ENCODE measurements at places on chromosomes 11 and 22.

- no peak for DNase-seq
Measured at GRCh38 chr11:63907808-63908530, 9.0 kb downstream of the RCOR2 start.

DNA sequence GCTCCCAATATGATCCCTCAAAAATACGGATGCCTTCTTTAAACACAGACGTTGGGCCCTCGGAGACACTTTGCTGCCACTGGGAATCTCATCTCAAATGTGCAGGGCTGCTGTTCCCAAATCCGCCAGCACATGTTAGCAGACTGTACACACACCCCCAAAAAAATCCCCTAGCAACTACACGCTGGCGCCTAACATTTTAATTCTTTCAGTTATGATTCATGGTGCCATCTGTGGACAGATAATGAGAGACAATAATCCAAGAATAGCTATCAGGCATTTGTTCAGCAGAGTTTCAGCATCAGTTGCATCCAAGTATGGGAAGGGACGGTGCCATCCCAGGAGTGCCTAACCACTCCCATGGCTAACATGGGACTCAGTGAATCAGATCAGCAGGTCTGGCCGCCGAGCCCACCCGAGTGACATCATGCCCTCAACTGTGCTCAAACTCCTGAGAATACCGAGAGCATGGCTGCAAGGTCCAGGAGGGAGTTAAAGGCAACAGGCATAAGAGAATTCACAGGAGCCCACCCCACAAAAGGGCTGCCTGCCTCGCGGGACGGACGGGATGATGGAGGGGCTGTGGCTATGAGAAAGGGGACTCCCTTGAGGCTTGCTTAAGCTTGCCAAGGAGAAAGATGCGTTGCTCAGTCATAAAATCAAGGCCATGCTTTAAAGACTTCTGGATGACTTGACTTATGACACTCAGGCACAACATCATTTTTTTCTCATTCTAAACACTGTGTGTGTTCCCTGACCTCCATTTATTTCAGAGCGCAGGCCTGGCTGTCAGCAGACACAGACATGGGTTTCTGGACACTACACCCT lies 337.0 kb downstream of the SHANK2 start:
- DNase-seq, result no peak

- no peak for DNase-seq
Measured at GRCh38 chr11:2277933-2278523, 7.6 kb upstream of the ASCL2 start.

GRCh38 chr22:40651563-40652501 lies 15.3 kb upstream of the MRTFA start:
- DNase-seq, result peak; percentile 97

- peak; percentile 29 for DNase-seq
Measured at GRCh38 chr11:115929618-115930129, 425.5 kb upstream of the CADM1 start.

DNA sequence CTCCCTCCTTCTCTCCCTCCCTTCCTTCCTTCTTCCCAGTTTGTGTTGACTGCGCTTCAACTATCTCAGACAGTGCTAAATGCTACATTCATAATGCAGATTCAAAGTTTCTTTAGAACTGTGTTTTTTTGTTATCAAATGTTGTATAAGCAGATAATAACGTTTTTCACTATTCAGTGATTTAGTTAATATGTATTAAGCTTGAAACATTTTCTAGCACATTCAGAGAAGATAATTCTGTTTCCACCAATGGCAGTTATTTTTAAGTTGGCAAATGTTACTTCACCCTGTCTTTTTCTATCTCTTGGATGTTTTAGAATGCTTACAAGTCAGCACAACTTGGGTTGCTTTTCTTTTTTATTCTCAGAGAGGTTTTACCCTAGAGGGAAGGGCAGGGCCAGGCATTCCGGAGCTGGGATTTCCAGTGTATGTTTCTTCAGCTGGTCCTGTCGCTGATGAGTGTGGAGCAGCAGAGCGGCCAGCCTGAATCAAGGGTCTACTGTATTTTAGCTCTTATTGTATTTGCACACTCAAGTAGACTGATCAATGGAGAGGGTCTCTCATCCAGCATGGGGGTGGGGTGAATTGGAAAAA lies 162.3 kb upstream of the ARHGAP20 start:
- DNase-seq, result no peak

- DNase-seq, result no peak
Measured at GRCh38 chr22:42963231-42963595, 51.7 kb downstream of the PACSIN2 start.

DNA sequence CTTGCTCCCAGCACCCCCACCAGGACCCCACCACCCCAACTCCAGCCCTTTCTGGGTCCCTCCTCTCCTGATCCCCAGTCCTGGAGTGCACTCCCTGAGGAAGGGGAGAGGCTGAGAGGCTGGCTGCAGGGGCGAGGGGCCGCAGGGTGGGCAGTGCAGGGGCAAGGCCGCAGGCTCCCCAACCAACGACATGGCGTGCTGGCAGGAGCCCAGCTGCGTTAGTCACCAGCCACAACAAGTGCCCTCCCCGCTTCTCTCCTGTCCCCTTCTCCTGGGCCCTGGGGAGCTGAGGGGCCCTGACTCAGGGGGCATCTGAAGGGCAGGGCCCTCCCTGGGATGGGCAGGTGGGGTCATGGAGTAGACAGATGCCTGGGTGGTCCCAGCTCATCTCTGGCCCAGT lies 2.3 kb downstream of the CABP7 start:
- DNase-seq, result peak; percentile 21

DNA sequence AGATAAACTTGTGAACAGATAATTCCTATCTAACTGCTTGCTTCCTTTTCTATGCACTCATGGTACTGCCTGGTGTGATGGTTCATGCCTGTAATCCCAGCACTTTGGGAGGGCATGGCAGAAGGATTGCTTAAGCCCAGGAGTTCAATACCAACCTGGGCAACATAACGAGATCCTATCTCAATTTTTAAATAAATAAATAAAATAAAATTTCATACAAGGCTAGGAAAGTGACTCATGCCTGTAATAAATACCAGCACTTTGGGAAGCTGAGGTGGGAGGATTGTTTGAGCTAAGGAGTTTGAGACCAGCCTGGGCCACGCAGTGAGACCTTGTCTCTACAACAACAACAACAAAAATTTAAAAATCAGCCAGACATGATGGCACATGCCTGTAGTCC lies 166.6 kb downstream of the COMMD9 start:
- no peak for DNase-seq

DNA sequence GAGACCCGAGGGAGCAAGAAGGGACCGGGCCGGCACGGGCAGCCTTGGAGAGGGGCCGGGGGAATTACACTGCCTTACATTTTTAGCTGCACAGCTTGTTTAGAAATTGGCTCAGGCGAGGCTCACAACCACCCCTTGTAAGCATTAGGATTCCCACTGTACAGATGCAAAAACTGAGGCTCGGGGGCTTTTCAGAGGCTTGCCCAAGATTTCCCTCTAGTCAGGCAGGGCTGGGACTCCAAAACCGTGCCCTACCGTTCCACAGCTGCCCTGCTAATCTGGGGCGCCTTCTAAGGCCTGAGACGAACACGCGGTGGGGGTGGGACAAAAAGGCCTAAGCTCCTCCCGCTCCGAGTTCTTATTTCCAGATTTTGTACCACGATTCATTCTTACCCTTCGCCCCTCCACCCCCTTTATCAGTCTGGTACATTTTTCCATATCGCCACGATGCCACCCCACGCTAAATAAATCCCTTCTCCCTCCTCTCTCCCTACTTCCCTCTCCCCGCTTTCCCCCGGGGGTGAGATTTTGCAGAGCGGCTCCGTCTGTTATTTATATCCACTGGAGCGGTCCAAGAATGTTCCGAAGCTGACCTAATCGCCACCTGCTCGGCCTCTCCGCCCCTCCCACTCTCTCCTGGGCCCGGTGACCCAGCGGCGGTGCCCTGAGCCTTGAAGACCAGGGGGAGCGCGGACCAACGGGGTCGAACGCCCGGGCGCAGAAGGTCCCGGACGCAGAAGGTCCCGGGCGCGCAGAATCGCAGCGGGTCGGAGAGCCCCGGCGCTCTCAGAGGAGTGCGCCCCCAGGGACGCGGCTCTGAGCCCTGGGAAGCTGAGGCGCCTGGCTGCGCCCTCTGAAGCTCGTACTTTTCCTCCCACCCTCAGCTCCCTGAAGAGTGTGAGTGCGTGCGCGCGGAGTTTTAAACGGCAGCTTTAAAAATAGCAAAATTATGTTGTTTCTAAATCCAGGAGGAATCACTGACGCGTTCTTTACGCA lies 764 bp upstream of the PACSIN3 start:
- peak; percentile 62 for DNase-seq

- no peak for DNase-seq
Measured at GRCh38 chr22:25822344-25822743, 80.4 kb downstream of the MYO18B start.

- DNase-seq, result no peak
Measured at GRCh38 chr11:36235750-36236149, 53.5 kb downstream of the COMMD9 start.

- DNase-seq, result no peak
Measured at GRCh38 chr11:70583781-70584218, 185.5 kb downstream of the CTTN start.

- no peak for DNase-seq
Measured at GRCh38 chr22:22884888-22885840, 2.5 kb upstream of the IGLL5 start.

DNA sequence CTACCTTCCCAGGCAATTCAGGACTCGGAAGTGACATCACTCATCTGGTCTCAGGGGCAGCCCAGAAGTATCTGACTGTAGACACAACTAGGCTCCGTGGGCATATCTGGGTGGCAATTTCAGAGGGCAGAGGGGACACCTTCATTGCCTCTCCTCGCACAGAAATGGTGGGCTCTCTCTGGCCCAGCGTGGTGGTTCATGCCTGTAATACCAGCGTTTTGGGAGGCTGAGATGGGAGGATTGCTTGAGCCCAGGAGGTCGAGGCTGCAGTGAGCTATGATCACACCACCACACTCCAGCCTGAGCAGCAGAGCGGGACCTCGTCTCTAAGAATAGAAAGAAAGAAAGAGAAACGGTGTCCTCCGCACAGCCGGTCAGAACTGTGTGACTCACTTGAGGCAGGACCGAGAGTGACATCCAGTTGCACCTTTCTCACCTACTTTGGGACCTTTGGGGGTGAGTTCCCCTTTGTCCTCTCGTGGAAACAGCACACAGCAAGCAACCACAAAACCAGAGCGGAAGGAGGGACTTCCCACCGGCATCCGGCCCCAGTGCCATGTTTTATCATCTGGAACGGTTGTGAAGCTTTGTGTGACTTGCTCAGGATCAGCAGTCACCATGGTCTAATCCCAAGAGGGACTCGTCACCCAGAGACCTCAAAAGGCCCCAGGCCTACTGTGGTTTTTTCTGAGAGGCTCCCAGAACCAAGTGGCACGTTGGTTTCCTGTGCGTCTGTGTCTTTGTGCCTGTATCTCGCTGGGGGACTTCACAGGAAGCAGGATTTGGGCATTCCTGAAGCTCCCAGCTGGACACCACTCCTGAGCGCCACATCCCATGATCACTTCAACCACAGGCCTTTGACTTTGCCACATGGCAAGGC lies 38.4 kb upstream of the EMID1 start:
- DNase-seq, result no peak

GRCh38 chr11:73359930-73360742 lies 16.1 kb upstream of the RELT start:
- peak; percentile 39 for DNase-seq

- no peak for DNase-seq
Measured at GRCh38 chr11:93870616-93871015, 20.2 kb upstream of the VSTM5 start.

- no peak for DNase-seq
Measured at GRCh38 chr11:14542324-14542723, 22.1 kb upstream of the PSMA1 start.

DNA sequence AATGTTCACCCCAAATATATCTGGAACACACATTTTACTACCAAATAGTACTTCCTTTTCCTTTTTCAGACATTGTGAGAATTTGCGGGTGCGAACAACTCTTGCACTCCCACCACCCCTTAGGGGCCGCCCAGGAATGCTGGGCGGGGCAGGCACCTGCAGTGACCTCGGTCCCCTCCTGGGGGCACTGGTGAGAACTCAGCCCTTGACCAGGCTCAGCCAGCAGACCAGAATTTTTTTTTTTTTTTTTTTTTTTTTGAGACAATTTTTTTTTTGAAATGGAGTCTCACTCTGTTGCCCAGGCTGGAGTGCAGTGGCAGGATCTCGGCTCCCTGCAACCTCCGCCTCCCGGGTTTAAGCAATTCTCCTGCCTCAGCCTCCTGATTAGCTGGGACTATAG lies 75.8 kb downstream of the ARHGAP8 start:
- peak; percentile 28 for DNase-seq

- peak; percentile 55 for DNase-seq
Measured at GRCh38 chr11:72589802-72590761, 84.1 kb downstream of the PDE2A start.

- DNase-seq, result no peak
Measured at GRCh38 chr11:86135319-86135714, 66.4 kb upstream of the PICALM start.

- no peak for DNase-seq
Measured at GRCh38 chr11:95279921-95280868, 49.2 kb upstream of the SESN3 start.

- peak; percentile 77 for DNase-seq
Measured at GRCh38 chr11:96307776-96308140, 35.2 kb downstream of the MAML2 start.

- no peak for DNase-seq
Measured at GRCh38 chr11:72912253-72912652, 98.0 kb downstream of the ATG16L2 start.

DNA sequence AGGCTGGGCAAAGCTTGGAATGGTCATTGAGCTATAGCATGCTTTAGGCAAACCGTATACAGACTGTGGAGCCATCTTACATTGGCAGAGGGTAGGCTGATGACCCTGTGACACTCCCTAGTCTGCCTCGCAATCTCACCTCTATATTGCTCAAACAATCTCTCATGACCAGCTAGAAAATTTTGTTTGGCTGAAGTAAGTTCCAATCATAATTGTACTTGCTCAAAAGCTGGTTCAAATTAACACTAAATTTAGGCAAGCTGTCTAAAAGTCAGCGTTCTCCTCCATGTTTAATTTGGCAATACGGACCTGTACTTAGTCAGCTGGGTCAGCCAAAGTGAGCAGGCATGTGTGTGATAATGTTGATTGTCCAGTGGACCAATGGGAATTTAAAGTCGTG lies 133.0 kb downstream of the SWAP70 start:
- no peak for DNase-seq

GRCh38 chr22:20176421-20177085 lies 25.7 kb upstream of the CCDC188 start:
- DNase-seq, result no peak

GRCh38 chr11:43359422-43359818 lies 700 bp downstream of the TTC17 start:
- DNase-seq, result peak; percentile 42

GRCh38 chr11:99327527-99327926 lies 306.8 kb downstream of the CNTN5 start:
- DNase-seq, result no peak

GRCh38 chr11:103824116-103824515 lies 212.3 kb upstream of the DDI1 start:
- no peak for DNase-seq

DNA sequence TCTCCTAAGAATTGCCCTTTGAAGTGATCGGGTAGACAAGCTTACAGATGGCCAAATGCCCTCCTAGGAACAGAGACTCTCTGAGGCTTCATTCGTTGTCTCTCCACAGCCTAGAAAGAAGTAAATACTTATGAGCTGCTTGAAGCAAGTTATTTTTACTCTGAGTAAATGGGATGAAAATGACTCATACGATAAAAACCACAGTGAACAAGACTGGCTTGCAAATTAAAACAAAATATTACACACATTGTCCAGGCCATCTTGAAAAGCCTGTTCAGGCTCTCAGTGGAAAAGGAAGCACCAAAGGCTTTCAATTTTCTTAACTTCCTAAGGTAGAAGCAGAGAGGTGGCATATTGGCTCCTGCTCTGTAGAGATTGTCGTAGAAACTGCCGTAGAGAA lies 294.2 kb downstream of the NELL1 start:
- DNase-seq, result no peak

GRCh38 chr11:77557553-77557952 lies 32.2 kb upstream of the AQP11 start:
- peak; percentile 7 for DNase-seq
